EL (cell line): ENCODE measurements at places on chromosomes 11 and 22.

DNA sequence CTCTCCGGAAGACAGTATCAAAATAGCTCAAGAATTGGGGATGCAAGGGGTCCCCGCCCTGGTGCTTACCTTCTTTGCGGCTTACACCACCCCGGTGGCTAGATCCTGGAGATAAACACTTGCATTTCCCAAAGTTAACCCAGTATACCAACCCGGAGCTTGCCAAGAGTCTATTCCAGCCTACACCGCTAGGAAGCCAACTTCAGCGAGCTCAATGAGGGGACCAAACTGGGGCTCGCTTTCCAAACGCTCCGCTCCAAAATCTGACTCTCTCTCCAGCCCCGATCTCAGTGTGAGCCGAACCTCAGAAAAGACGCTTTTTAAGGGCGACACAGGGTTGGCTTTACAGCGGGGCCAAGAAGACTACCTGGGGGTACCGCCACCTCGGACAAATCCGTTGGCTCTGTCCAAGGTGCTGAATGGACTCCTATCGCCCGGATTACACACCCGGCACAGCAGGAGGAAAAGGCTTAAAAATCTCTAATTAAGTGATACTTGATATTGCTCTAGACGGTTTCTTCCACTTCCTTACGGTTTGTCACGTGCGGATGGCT, 20.1 kb upstream of the BDNF start:
- DNase-seq = peak; percentile 67

GRCh38 chr11:12402025-12402424, 24.7 kb downstream of the PARVA start:
- no peak for DNase-seq

- DNase-seq = no peak
Observed at GRCh38 chr11:64178203-64178602, 7.8 kb upstream of the STIP1 start.

GRCh38 chr11:116033931-116034553, 529.8 kb upstream of the CADM1 start:
- no peak for DNase-seq

GRCh38 chr22:26276529-26277160, 107.4 kb downstream of the SEZ6L start:
- DNase-seq = no peak

- DNase-seq = no peak
Observed at GRCh38 chr11:74902342-74902741, 46.5 kb downstream of the XRRA1 start.

DNA sequence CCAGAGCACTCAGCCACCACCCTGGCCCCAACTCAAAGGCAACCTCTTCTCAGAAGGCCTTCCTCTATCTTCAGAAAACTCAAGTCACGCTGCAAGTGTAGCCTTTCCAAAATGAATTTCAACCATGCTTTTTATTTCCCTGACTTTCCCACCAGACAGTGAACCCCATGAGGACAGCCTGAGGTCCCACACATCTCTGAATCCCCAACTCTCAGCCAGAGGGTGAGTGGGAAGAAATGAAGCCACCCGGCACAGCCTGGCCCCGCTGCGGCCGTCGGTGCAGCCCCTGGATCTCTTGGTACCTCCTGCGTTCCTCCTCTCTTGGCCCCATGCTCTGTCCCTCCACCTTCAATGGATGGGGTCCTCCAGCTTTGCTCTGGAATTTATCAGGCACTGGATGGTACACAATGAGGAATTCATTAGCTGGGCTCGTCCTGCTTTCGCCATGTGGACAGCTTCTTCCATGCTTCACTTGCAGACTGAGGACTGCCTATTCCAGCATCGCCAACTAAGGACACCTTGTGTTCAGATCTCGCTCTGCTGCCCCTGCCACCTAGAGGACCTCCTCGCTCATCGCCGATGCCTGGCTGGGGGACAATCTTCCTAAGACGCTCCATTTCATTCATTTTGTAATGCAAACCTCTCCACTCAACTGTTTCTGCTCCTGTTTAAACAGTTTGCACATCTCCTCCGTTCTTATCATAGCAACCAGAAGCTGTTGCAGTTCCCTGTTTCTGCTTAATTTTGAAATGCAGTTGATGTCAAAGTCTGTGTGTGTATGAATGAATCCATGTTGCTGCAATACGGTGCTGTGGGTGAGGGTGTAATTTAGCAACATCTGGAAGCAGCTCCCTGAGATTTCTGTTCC, 672.1 kb downstream of the TBC1D22A start:
- DNase-seq = no peak

- no peak for DNase-seq
Observed at GRCh38 chr22:40979871-40980270, 28.7 kb downstream of the RBX1 start.

GRCh38 chr11:33525789-33526188, 174.8 kb downstream of the C11orf91 start:
- DNase-seq = no peak

- DNase-seq = no peak
Observed at GRCh38 chr11:119380160-119380826, 1.2 kb downstream of the USP2 start.

DNA sequence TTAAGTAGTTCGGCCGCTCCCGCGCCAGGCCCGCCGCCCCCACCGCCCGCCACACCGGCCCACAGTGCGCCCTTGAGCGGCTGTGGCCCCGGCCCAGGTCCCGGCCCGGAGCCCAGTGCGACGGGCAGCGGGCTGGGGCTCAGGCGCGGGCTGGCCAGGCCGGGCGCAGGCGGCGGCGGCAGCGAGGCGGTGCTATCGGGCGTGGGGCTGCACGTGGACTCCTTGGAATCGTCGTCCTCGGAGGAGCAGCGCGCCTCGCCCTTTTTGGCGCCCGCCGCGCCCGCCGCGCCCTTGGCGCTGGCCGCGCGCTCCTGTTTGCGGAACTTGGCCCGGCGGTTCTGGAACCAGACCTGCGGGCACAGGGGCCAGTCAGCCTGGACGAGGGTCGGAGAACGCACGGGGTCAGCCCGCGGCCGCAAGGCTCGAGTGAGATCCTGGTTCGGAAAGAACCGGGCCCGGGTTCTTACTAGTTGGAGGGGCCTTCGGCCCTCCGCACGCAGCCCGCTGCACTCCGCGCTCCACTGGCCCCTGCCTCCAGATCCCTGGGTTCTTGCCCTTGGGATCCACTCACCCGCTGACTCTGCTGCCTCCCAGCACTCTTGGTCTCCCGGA, 4.0 kb downstream of the PHOX2A start:
- no peak for DNase-seq

DNA sequence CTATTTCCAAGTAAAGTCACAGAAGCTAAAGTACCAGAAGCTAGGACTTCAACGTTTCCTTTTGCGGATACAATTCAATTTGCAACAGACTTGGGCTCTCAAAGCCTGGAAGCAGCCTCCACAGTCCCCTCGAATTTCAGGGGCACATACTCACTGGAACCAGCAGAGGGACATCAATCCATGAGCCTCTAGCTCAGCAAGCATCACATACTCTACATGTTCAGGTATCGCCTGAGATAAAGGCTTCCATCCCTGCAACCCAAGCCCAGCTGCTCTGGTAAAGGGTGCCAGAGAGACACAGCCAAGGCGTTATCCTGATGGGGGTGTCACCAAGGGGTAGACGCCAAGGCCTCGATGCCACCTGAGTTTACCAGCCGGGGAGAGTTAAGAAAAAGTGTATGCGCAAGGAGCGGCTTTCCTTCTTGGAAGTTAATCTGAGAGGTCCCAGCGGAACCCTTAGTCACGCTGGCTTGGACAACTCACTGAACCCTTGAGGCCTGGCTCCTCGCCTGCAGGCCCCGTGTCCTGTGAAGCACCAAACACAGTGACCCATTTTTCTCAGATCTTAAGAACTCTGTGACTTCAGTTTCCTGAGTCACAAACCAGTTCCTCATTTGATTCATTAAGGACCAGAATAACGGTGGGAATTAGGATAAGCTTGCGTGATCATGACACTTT, 13.0 kb downstream of the LTO1 start:
- no peak for DNase-seq

DNA sequence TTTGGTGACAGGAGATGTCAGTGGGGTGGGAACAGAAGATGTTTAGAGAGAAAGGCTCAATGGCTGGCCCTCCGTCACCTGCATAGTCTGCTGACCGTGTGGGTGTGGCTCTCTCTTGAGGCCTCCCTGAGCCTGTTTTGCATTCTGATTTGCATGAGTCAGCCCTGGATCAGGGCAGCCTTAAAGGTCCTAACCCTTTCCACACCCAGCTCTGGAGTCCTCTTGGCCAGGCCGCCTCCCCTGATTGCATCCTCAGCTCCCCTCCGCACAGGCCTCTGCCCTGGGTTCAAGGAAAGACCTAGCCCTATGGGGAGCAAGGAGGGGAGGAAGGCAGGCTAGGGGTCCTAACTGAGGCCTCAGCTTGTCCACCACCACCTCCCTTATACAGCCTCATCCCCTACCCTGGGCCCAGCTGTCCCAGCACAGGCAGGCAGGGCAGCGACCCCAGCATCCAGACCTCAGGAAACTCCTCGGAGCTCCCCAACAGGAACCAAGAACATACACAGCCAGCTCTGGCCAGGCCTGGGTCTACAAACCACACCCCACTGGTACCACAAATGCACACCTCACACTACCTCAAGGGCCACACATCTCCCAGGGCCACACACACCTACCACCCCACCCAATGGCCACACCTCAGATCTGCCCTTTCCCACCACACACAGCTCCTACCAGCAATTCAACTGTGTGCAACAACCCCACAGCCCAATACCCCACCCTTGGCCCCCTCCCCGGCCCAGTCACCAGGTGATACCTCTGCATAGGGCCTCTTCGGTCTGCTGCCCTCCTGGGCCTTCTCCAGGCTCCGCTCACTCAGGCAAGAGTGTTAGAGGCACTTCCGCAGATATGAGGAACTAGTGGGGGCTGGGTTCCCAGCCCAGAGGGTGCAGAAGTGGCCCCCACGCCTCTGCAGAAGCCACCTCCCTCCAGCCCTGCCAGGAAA, 13.7 kb downstream of the ARAP1 start:
- peak; percentile 59 for DNase-seq

DNA sequence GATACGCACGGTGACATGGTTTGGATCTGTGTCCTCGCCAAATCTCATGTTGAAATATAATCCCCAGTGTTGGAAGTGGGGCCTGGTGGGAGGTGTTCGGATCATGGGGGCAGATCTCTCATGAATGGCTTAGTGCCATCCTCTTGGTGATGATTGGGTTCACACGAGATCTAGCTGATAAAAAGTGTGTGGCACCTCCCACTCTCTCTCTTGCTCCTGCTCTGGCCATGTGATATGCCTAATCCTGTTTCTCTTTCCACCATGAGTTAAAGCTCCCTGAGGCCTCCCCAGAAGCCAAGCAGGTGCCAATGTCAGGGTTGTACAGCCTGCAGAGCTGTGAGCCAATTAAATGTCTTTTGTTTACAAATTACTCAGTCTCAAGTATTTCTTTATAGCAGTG, 303.1 kb upstream of the PLET1 start:
- DNase-seq = no peak

GRCh38 chr11:41413843-41414242, 45.6 kb downstream of the LRRC4C start:
- DNase-seq = no peak

DNA sequence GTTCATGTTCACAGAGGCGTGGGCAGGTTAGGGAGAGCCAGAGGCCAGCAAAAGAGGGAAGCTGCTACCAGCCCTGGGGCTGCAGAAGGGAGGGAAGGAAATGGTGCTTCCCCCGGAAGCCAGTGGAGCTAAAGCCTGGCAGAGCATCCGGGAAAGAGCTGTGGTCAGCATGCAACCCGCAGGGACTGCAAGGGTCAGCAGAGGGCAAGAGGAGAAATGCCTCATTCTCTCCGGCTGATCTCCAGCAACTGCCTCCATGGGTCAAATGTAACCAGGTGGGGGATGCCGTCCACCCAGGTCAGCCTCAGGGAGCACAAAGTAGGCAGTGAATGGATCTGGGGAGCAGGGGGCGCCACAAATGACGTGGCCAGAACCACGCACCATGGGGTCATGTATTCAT, 36.9 kb upstream of the PRR5 start:
- DNase-seq = peak; percentile 56

DNA sequence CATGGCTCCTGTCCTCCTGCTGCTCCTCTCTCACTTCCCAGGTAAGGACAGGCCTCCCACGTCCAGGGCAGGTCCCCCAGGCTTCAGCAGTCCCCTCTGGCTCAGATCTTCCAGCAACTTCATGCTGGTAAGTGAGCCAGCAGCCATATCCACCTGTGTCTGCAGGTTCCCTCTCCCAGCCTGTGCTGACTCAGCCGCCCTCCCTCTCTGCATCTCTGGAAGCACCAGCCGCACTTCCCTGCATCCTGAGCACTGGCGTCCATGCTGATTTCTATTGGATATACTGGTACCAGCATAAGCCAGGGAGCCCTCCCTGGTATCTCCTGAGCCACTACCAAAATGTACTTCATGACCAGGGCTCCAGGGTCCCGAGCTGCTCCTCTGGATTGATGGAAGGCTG, 19.0 kb downstream of the RFPL3 start:
- no peak for DNase-seq

GRCh38 chr22:49063545-49063890, 764.2 kb downstream of the BRD1 start:
- no peak for DNase-seq

GRCh38 chr11:112881461-112881860, 79.8 kb upstream of the NCAM1 start:
- DNase-seq = peak; percentile 24

DNA sequence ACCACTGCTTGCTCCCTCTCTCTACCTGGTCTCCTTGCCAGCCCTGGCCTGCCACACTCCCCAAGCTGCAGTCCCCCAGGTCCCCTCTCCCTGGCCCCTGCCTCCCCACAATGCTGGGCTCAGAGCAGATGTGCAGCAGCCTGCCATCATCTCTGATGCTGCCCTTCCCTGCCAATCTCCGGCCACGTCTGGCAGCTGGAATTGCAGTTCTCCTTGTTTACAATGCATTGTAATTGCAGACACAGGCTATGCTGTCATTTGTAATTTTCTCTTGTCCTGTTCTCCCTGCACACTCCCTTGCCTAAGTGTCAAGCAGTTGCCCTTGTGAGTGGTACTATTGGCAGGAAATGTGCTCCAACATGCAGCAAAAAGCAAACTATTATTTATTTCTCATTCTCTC, 222.3 kb downstream of the NTM start:
- DNase-seq = no peak

- DNase-seq = peak; percentile 84
Observed at GRCh38 chr11:129249351-129249750, 57.2 kb upstream of the ARHGAP32 start.

DNA sequence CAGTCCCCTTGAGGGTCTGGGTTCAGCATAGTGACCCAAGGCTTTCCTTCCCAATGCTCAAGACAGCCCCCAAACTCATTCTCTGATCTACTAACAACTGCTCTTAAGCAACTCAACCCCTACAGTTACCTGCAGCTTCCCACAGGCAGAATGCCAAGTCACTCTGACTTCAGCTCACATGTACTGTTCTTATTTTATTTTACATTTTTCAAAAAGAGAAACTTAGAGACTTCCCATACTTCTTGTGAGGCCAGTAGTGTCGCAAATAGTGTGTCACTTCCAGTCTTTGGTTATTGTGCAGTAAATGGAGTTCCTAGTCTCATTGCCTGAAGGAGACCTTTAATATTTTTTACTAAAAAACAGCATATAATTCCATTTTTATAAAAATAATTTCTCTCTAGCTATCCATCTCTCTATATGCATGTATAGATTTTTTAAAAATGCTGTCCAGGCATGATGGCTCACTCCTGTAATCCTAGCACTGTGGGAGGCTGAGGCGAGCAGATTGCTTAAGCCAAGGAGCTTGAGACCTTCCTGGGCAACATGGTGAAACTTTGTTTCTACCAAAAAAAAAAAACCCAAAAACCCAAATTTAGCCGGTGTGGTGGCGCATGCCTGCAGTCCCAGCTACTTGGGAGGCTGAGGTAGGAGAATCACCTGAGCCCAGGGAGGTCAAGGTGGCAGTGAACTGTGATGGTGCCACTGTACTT, 41.8 kb downstream of the ENTHD1 start:
- no peak for DNase-seq

GRCh38 chr11:59201353-59201752, 11.4 kb downstream of the MPEG1 start:
- DNase-seq = no peak

GRCh38 chr22:45454275-45454674, 40.8 kb downstream of the RIBC2 start:
- DNase-seq = peak; percentile 49
